ENCODE measurements at places on chromosomes 16 and 17. TPM values are rescaled to one million over a fixed set of nuclear protein-coding genes. Genes with fewer than 3 reads are reported as not detected.
A peak's percentile ranks its signal among the peaks of the same experiment; 100 is the strongest.

GRCh38 chr16:27849621-27850020 is 213.9 kb downstream of the GSG1L start:
- no peak for DNase-seq

DNA sequence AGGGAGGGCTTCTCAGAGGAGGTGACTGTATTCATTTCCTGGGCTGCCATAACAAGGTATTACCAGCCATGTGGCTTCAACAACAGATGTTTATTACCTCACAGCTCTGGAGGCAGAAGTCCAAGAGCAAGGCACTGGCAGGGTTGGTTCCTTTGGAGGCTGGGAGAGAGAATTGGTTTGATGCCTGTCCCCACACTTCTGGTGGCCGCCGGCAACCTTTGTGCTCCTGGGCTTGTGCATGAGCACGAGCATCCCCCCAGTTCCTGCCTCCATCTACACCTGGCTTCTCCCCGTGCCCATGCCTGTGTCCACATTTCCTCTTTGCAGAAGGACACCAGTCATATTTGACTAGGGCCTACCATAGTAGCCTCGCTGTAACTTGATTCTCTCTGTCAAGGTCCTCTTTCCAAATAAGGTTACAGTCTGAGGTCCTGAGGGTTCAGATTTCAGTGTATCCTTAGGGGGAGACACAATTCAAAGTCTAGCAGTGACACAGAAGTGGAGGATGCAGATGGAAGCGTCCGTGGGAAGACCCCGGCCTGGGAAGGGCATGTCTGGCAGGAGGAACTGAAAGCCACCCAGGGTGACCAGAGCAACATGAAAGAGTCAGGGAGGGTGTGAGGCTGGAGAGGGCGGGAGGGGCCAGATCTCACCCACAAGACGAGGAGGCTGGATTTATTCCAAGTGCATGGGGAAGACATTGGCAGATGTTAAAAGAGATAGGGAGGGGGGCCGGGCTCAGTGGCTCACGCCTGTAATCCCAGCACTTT is 188.2 kb upstream of the HSBP1 start:
- DNase-seq, result peak; percentile 4

GRCh38 chr17:9958586-9959281 is 53.7 kb upstream of the RCVRN start:
- peak; percentile 9 for DNase-seq

GRCh38 chr17:36212966-36213365 is 2.1 kb downstream of the CCL4L2 start:
- no peak for DNase-seq

DNA sequence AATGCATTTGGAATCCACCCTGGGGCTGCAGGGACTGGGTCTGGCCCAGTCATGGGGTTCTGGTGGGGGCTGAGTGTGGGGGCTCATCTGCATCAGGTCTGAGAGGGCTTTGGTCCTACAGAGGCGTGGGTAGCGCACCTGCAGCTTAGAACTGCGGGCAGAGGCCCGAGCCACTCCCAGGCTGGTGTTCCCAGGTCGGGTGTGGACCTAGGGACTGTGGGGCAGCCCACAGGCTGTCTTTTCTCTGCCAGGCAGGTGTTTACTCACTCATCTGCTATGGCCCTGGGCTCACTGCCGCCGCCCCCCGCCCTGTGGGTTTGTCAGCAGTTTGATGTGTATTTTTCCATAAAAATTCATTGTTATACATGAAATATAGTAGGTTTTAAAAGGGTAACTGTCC is 27.0 kb upstream of the DOC2B start:
- DNase-seq, result no peak

DNA sequence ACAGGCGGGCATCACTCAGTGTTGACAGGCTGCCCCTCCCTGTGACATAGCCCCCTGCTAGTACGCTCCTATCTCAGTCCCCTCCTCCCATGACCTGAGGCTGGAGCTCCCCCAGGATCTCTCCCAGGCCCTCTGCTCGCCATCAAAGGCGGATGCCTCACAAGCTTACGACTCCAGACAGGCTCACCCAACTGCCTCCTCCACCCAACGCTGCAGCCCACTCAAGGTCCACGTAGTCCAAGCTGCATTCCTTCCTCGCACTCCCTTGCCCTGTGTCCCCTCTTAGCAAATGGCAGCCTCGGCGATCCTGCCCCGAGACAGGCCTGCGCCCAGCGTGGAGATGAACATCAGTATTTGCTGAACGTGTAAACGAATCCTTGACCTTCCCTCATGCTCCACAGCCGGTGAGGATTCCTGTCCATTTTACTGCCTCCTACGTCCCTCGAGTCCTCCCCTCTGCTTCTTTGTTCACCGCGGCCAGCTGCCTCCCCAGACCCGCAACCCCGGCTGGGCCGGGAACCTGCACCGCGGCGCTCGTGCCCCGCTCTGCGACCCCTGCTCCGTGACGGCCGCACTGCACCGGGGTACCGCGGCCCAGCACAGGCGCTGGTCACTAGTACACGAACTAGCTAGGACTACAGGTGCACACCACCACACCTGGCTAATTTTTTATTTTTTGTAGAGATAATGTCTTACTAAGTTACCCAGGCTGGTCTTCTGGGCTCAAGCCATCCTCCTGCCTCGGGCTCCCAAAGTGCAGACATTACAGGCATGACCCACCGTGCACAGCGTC is 838 bp upstream of the TMEM97 start:
- no peak for DNase-seq

- DNase-seq, result no peak
These were observed 9.2 kb downstream of the CASKIN1 start for GRCh38 chr16:2187212-2187611.

- no peak for DNase-seq
These were observed 28.5 kb upstream of the SHCBP1 start for GRCh38 chr16:46649588-46650253.

- DNase-seq, result no peak
These were observed 6.4 kb downstream of the MRM3 start for GRCh38 chr17:788551-788950.

DNA sequence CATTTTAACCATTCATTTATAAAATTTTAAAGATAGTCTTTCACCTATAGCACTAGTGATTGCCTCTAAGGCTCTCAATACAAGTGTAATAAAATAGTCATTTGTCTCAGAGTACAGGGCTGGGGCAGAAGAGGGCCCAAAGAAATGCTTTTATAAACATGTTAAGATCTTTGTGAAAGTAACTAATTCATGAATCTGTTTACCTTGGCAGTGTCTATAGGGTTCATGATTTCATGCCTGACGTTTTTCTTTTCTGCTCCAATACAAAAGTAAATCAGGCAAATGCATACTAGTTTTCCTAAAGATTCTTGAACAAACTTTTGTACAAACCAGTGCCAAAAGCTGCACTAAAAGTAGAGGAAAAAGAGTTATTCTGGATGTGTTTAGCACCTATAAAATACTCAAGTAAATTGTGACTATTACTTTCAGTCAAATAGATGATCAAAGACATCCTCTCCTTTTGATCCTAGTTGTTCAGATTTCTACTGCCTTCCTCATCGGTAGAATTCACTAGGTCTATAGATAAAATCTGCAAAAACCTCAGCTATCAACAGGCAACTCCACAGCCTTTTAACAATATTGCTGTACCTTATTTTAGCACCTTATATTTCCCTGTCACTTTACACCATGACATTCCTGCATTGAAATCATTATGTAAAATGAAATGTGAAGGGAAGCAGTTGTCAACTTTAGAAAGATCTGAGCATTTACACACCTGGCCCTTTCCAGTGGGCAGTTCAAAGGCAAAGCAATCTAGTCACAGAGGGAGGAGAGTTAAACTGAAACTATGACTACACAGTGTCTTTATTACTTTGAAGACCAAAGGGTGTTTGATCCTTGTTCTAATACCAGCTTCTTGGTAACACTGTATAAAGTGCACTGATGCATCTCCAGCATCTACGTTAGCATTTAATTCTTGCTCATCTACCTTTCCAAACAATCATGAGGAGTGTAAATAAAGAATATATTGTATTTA is 100.0 kb upstream of the MED13 start:
- DNase-seq, result no peak

GRCh38 chr17:2194889-2195335 is 108.7 kb downstream of the SMG6 start:
- DNase-seq, result no peak

GRCh38 chr17:44556832-44557606 is at the start of gene FZD2:
FZD2 (plus strand) TSS chr17:44557484; CDS start chr17:44557689, 205 bp downstream.
- peak; percentile 99 for DNase-seq

GRCh38 chr17:9272501-9273200 is 251.3 kb downstream of the NTN1 start:
- DNase-seq, result no peak

The ATP2A1 gene
- polyA plus RNA-seq, result 3.7 TPM

The NAA60 gene
- polyA plus RNA-seq, result 65.2 TPM

The CDH3 gene
- 62.2 TPM for polyA plus RNA-seq

The CES2 gene
- 50.2 TPM for polyA plus RNA-seq

The TMEM235 gene
- not detected for polyA plus RNA-seq

Measured in renal pelvis (tissue), 12 donors.